ENCODE measurements at places on chromosomes 6 and 20. TPM values are rescaled to one million over a fixed set of nuclear protein-coding genes. Genes with fewer than 3 reads are reported as not detected.

- DNase-seq = no peak
Measured at GRCh38 chr6:118632359-118632758, 19.0 kb downstream of the CEP85L start.

DNA sequence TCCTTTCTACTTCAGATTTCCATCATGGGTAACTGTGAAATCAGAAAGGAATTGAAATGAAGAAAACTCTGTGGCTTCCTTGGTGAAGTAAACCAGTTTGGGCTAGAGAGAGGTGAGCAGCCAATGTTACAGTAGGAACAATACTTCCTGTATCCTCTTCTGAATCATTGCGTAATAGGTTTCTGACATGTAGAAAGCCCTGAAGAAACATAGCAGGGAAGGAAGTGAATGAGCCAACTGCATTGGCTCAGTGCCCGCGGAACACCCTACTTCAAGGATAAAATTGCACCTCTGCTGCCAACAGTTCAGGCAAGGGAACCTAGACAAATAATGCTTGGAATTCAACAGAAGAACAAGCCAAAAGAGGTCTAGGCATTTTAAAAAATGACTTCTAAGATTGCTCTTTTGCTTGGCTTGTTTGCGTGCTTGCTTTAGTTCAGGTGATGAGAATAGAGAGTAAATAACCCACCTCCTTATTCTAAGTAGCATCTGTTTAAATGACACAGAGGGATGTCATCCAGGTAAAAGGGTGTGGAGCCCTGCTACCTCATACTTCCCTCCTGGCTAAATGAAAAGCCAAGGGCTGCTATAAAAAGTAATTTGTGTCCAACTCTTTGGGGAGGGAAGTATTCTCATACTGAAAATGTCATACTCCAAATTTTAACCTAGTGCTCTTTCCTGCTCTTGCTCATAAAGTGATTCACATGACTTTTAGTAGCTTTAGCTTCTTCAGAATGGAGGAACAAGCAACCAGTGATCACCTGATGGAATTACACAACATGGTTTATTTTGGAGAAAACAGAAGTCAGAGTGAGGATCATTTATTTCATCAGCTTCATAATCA is 30.0 kb upstream of the AKIRIN2 start:
- peak; percentile 82 for DNase-seq

DNA sequence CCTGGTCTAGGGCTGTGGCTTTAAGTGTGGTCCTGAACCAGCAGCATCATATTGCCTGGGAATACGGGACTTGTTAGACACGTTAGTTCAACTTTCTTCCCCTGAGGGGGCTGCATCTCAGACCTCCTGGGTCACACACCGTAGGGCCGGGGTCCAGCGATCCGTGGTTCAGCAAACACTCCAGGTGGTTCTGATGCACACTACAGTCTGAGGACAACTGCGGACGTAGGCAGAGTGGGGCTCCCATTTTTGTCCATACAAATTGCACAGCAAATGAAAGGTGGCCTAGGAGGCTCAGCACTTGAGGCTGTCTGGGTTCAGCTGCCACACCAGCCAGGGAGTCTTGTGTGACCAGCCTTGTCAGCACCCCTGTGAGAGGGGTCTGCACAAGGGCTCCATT is 233.1 kb downstream of the QKI start:
- DNase-seq = no peak

DNA sequence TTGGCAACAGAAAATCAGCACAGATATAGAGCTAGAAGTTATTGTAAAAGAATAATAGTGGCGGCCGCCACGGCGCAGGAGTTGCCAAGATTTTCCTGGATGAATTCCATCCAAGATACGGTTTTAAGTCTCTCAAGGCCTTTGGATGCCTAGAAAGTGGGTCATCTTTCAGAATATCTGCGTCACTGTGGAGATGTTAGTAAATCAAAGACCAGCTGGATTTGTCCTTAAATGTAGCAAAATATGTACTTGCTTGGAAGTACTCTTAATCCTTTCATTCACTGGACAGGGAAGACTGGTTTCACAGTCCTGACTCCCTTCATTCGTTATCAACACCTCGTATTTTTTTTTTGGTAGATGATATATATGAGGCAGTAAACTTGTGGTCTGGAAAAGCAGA is 83.0 kb downstream of the SLC22A3 start:
- peak; percentile 53 for DNase-seq

GRCh38 chr6:131372535-131372934 is 200.5 kb upstream of the ARG1 start:
- no peak for DNase-seq

GRCh38 chr20:4949833-4950178 is 51.5 kb downstream of the SLC23A2 start:
- DNase-seq = no peak

GRCh38 chr20:44832724-44833123 is 22.4 kb upstream of the RIMS4 start:
- DNase-seq = no peak

DNA sequence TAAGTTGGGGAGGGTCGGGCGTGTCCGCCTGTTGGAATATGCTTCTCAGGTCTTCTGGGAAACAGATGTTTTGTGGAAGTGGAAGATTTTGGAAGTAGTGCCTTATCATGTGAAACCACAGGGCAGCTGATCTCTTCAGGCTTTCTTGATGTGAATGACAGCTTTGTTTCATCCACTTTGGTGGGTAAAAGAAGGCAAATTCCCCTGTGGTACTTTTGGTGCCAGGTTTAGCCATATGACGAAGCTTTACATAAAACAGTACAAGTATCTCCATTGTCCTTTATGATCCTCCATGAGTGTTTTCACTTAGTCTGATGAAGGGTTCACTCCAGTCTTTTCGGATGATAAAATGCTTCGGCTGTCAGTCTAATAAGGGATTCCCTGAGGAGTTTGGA is 4.6 kb downstream of the IRF4 start:
- DNase-seq = no peak

DNA sequence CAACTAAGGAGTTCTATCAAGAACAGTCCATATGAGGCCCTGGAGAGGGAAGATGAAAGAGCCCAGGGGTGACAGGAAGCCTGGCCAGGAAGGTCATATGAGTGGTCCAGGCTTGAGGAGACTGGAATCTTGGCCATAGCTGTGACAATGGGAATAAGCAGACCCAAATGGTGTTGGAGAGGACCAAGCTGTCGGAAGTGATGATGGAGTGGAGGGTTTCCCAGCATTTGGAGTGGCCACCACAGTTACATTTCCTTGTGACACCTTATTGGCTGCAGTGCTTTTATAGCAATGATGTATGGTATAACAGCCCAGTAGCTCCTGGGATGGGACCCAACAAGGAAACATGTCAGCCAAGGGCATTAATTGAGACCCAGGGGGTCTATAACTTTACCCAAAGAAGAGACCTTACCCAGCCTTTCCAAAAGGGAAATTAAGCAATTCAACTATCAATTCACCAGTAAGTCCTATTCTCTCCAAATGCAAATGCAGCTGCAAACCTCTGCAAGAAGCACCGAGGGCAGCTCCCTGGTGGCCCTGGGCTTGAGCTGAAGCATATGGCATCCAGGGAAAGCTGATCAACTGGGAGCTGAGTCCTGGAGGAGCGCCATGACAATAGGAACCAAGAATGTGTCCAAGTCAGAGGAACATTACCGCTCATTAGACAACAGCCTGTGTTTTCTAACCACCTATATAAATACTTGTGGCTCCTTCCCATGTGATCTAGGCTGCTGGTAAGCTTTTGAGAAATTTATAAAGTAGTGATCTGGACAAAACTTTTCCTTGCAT is 219.4 kb downstream of the SOD2 start:
- no peak for DNase-seq

DNA sequence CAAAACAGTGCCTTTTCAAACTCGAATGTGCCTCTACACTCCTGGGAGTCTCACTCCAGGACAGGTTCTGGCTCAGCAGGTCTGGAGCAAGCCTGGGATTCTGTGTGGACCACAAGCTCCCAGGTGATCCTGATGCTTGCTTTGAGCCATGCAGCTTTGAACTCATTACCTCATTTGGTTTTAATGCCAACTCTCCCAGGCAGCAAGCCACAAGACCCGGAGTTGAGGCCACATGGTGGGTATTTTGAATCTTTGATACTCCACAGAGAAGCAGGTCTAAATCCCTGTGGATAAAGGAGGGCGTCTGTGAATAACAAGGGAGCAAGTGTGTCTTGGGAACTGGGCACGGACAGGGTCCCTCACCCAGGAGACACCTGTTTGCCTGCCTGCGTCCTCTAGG is 205.4 kb upstream of the CST7 start:
- no peak for DNase-seq

DNA sequence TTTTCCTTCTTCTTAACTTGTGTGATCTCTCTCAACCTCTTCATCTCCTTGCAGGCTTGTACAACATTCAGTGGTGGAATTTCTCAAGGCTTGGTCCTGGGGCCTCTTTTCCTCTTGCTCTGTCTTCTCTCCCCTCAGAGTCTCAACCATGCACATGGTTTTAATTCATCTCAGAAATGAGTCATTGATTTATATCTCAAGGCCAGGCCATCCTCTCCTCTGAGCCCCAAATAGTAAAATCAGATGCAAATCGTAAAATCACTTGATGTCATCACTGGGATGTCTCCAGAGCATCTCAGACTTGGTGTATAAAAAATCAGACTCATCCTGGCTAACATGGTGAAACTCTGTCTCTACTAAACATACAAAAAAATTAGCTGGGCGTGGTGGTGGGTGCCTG is 85.0 kb downstream of the FNDC1 start:
- DNase-seq = no peak

DNA sequence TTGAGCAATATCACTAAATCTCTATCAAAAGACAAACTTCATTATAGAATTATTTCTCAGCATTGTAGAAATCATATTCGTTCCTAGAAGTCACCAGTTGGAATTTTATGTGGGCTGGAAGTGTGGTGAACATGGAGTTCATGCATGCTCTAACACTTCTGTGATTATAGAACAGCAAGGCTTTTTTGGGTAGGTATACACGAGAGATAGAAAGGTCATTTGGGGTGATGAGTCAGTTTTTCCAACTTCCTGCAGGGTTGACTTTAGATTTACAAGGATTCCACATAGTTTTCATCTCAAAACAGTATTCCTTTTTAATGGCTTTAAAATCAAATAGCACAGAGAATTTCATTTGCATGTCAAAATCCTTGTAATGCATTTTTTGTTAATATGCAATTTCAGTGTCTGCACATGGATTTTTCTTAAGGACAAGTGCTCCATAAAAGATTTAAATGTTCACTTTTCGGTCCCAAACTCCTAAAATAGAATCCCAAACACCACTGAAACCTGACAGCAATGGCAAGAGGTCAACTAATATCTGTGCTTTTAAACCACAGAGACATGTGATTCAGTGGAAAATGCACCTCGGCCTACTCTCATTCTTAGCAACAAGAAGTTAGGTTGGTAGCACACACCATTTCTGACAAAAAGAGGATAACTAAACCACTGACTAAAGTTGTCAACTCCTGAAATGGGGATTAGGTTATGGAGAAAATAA is 211.0 kb downstream of the MOXD1 start:
- no peak for DNase-seq

GRCh38 chr20:53032478-53032932 is 60.3 kb downstream of the TSHZ2 start:
- DNase-seq = peak; percentile 15

- no peak for DNase-seq
Measured at GRCh38 chr6:38149531-38149930, 330.0 kb downstream of the ZFAND3 start.

GRCh38 chr20:20211274-20211987 is 156.5 kb upstream of the INSM1 start:
- DNase-seq = no peak

- no peak for DNase-seq
Measured at GRCh38 chr6:155782739-155783459, 327.3 kb upstream of the NOX3 start.

DNA sequence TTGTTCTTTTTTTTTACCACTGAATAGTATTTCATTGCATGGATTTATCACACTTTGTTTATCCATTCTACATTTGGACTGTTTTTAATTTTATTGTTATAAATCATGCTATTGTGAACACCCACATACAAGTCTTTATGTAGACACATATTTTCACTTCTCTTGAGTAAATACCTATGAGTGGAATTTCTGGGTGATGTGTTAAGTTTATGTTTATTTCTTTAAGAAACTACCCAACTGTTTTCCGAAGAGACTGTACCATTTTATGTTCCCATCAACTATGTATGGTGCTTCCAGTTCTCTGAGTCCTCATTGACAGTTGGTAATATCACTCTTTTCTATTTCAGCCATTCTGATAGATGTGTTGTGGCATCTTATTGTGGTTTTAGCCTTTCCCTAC is 54.0 kb downstream of the RIN2 start:
- no peak for DNase-seq

DNA sequence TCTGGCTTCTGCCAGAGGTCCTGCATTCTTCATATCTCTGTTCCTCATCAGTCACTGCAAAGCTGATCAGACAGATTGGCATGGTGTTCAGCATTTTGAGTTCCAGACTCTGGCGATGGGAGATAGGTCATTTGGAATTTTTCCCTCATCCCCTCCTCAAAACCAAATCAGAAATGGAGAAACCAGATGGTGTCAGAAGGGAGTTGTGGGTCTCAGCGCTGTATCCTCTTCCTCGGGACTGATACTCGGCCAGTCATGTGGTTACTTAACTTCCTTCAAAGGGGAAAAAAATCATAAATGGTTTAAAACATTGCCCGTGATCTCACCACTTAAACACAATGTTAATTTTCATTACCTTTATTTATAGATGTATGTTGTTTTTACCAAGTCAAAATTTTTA is 75.8 kb downstream of the IGF2R start:
- no peak for DNase-seq

DNA sequence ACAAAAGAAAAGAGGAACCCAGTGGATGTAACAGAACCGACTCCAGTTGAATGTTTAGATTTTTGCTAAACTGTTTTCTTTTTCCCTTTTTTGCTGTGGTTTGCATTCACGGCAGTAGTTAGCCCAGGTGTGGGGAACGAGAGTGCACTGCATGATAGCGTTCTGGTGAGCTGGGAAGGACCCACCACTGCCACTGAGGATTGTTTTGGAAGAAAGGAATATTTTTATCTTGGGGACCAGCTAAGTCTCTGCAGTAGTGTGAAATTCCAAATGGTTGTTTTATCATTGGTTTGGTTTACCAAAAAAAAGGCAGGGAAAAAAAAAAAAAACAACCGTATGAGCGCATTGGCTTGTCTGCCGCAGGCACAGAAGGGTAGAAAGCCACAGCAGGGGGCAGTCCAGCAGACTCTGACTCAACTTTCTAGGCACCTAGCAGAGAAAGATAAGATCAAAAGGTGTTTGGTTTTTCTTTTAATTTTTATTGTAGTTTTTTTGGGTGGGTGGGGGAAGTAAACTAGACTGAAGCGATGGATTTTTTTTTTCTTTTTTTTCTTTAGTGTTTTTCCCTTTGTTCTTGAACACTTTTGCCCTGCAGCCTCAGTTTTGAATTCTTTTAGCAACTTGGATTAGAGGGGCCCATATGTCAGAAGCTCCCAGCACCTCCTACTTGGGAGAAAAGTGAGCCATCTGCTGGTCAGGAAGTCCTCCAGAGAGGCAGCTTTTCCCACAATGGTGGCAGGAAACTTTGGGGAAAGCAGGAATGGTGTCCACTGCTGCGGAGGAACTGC is 13.5 kb upstream of the RAB5IF start:
- no peak for DNase-seq

- no peak for DNase-seq
Measured at GRCh38 chr6:95767897-95768463, 190.6 kb downstream of the MANEA start.

- DNase-seq = no peak
Measured at GRCh38 chr6:115891111-115891669, 169.5 kb downstream of the FRK start.

Gene MDFI
- 0.34 TPM for total RNA-seq

Gene GINS1
- total RNA-seq = 0.84 TPM

Gene LY6G5C
- 2.0 TPM for total RNA-seq

Gene CBFA2T2
- total RNA-seq = 13.3 TPM

Gene CRISP1
- total RNA-seq = not detected

Gene PCK1
- total RNA-seq = 0.59 TPM

Data from heart right ventricle (tissue), 16 donors.